ENCODE measurements at places on chromosomes 6 and 20.

DNA sequence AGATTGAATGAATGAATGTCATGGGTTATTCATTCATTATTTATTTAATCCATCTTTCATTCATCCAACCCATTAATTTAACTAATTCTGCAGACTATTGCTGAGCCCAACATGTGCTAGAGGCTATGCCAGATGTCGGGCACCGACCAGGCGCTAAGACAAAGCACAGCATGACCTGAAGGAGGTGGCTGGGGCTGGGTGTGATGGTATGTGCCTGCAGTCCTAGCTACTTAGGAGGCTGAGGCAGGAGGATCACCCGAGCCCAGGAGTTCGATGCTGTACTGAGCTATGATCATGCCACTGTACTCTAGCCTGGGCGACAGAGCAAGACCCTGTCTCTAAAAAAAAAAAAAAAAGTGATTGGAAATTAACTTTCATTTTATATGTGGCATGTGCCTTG lies 5.7 kb upstream of the SLC22A7 start:
- DNase-seq: no peak

DNA sequence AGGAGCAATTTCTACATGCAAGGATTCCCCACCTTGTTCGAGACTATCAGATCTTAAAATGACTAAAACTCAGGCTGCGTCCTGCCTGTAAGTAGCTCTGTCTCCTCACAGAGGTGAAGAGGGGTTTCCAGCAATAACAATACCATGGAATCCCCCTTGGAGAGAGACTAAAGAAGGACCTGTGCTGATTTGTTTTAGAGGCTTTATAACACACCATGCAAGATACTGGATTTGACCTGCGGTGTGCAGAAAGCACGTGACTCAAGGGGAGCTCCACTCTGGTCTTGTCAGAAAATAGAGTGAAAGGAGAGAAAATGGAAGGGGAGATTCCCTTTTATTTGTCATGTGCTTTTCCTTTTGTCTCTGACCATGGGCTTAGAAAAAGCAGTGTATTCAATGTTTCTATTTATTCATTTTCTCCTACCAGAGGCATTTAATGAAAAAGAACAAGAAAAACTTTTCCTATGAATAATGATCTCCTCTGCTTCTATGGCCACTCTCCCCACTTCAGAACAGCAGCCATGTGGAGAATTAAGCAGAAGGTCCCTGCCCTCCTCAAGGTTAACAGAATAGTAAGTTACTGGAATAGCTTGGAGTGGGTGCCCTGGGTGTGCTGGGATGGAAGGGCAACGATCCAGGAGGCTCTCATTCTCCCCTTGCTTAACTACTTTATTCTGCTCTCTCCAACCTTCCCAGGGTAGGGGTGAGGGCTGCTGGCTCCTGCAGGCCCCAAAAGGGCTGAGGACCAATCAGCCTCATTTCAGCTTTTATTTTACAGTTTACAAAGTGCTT lies 19.2 kb upstream of the MRPS10 start:
- DNase-seq: no peak

DNA sequence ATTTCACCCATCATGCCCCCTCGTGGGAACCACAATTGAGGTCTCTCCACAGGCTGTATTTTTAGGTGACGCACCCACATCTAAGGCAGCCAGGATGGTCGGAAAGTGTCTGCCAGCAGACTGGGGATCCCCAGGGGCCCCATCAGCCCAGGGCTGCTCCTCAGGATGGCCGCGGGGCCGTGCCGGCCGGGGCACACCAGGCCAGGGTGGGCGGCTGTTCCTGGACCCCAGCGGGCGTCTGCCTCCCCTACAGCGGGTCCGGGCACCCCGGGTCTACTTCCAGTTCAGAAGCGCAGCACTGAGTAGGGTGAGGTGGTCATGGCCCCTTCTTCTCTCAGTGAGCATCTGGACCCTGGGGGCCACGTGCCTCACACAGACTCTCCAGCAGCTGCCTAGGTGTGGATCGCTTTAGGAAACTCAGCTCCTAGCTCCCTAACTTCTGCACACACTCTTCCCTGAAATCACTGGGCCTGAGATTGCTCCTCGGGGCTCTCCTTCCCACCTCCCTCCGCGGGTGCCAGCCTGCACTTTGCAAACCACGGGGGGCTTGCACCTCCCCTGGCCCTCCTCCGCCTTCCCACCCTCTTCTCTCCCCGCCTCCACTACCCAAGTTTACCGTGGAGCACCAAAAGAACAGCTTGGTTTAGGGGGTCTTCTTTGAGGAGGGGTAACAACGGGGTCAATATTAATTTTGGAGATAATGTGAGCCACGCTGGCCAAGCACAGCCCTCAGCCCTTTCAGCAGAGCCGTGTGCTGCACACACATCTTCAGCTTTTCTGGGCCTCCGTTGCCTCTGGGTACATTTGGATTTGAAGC lies 14.2 kb upstream of the FOXC1 start:
- DNase-seq: no peak

DNA sequence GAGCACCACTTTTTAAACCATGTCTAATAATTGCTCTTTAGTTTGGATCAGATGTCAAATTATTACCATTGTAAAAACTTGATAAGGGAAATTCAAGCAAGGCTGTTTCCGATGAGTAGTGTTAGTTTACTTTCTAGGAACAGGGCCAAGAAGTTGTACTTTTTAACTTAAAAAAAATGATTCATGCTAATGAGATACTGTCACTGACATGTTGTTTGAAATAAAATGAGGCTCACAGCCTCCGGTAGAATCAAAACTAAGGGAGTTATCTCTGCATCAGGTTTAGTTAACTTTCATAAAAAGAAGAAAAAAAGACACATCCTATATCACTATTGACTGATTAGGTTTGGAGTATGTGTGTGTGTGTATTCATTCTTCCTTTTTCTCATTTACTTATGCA lies 55.2 kb upstream of the SUPT3H start:
- DNase-seq: no peak

DNA sequence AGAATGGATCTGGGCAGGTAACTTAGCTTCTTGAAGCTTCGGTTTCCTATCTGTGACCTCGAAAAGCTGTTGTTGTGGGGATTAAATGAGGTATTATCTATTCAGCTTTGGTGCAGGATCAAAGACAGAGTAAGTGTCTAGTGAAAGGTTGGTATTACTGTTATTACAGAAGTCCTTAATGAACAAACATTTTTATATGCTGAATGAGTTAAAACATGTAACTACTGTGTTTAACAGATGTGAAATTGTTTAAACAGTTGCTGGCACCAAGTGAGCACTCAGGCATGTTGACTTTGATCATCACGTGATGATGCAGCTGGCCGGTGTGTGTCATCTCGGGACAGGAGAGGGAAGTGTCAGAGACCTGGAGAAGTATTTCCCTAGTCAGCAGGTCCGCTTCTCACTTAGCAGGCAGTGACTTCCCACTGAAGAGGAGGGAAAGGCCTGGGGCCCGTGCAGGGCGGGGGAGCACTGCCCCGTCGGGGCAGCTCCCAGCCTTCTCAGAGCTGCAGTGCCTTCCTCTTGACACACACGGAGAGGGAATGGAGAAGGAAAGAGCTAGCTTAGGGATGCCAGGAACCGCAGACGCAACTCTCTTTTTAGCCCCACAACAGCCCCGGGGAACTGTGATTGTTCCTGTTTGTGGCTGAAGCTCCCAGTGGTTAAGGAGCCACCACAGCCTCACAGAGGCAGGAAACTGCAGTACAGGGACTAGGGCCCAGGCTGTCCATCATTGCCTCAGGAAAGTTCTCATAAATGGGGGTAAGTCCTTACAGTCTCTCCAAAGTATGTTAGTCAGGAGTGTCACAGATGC lies 18.0 kb downstream of the TUBB2A start:
- no peak for DNase-seq

- no peak for DNase-seq
Observed at GRCh38 chr6:151241853-151242252, 2.1 kb downstream of the AKAP12 start.

DNA sequence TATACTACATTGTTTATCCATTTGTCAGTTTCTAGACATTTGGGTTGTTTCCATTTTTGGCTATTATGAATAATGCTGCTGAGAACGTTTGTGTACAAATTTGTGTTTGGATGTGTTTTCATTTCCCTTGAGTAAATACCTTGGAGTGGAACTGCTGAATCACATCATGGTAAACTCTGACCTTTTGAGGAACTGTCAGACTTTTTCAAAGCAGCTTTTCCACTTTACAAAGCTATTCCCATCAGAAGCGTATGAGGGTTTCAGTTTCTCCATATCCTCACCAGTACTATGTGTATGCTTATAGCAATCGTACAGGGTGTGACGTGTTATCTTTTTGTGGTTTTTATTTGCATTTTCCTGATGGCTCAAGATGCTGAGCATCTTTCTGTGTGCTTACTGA lies 103.7 kb downstream of the MYO6 start:
- DNase-seq: no peak

DNA sequence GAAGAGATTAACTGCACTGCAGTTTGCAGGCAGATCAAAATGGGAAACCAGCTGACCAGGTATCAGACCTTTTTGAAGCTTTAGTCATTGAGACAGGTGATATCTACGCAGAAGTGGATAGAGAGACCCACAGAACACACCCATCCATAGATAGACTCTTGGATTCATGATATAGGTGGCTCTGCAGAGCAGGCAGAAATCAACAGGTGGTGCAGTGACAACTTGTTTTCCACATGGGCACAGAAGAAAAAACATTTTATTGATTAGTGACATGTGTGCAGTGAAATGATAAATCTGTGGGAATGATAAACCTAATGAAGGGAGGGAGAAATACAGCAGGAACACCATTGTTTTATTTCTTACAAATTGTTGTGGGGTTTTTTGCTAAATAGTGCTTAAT lies 45.2 kb downstream of the NUDT3 start:
- no peak for DNase-seq

- DNase-seq: no peak
Observed at GRCh38 chr6:10081957-10082356, 332.9 kb downstream of the TFAP2A start.

DNA sequence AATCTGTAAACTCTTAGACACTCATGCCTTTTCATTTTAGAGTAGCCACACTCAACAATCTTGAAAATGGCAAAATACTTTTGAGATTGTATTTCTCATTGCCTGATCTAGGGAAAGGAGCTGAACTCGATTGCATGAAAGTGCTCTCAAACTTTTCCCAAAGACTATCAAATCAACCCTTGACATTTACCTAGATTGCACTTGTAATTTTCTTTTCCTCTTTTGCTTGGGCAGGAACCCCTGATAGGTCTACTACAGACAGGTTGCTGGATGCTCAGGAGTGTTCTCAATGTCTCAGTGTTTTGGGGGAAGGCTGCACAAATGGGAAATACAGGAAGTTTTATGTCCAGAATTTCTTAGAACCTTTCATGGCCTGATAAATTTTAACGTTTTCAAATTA lies 468.0 kb upstream of the GJE1 start:
- no peak for DNase-seq

DNA sequence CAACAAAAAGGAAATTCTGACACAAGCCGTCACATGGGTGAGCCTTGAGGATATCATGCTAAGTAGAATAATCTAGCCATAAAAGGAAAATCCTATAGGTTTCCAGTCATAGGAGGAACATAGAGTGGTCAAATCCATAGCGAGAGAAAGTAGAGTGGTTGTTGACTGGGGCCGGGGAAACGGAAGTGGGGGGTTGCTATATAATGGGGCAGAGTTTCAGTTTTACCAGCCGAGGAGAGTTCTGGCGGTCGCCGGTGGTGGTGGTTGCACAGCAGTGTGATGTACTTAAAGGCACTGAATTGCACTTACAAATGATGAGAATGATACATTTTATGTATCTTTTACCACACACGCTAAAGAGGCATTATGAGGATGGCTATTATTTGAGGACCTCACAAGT lies 4.9 kb downstream of the GPR31 start:
- DNase-seq: no peak

All from stimulated activated CD8-positive, alpha-beta memory T cell treated with anti-CD3 and anti-CD28 coated beads, Interleukin-4, amount 100 ng/mL, for 1 hour (primary cell).